WERI-Rb-1 (cell line): ENCODE measurements at places on chromosomes 13 and 19.

GRCh38 chr13:42021851-42022250 lies 26.6 kb upstream of the DGKH start:
- DNase-seq: no peak

- DNase-seq: no peak
These were observed 26.9 kb downstream of the SIPA1L3 start for GRCh38 chr19:37933937-37934358.

DNA sequence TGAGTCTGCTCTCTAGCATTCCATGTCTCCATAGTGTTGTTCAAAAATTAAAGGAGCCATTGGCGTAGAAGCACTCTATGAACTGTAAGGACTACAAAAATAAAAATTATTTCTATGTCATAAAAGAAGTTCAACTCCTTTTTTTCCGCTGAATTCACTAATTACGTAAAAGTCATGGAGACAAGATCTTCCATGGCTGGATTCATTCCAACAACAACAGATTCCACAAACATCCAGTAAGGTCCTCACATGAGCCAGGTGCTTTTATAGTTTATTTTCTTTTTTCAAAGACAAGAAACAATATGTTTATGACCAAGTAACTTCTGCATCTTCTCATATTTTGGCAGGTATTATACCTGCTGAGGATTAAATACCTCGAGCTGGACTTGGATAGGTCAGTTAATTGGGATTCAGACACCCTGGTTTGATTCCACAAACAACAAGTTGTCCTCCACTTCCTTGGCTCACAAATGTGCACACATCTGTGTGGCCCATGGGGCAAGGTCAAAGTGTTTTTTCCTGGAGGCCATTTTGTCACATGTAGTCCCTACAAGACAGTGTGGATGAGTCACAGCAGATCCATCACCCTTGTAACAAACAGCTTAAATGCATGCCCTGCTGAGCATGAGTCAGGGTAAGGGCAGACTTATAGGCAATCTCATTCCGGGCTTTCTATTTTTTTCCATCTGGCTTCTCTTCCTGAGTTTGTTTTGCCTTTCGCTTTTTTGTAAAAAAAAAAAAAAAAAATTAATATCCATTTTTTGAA lies 475.6 kb downstream of the COG6 start:
- no peak for DNase-seq

GRCh38 chr13:97359181-97360057 lies 74.5 kb upstream of the RAP2A start:
- peak; percentile 72 for DNase-seq

DNA sequence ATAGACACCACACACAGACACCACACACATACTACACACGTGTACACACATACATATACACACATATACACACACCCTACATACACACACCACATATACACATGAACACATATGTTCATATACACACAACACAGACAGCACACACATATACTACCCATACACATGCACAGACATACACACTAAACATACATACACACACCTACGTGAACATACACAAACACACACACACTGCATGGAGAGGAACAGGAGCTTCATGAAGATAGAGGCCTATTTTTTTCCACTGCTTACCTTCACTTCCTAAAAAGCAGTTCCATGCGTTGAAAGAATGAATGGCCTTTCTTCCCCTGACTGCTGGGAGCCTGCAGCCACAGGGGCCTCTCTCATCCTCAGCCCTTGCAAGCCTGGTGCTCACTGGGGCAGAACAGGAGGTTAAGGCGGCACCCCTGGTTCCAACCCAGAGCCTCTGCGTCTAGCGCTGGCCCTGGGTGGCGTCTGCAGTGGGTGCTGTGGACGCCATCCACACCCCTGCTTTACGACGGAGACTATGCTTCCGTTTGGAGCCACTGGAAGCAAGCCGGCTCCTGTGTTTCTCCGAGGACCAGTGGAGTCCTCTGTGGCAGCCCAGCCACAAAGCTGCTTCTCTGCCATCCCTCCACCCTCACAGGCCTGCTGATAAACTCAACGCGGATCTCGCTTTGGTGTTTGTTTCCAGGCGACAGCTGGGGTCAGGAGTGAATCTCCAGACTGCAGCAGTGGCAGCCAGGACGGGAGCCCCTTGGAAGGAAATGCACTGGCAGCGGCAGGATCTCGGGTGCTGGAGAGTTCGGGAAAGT lies 1.9 kb upstream of the RASA3 start:
- DNase-seq: peak; percentile 67

GRCh38 chr19:28242317-28242927 lies 970.5 kb downstream of the UQCRFS1 start:
- DNase-seq: peak; percentile 44
